ENCODE measurements at places on chromosomes 6 and 20.
A peak's percentile ranks its signal among the peaks of the same experiment; 100 is the strongest.

- DNase-seq, result no peak
Observed at GRCh38 chr6:134420614-134421181, 102.8 kb upstream of the SGK1 start.

DNA sequence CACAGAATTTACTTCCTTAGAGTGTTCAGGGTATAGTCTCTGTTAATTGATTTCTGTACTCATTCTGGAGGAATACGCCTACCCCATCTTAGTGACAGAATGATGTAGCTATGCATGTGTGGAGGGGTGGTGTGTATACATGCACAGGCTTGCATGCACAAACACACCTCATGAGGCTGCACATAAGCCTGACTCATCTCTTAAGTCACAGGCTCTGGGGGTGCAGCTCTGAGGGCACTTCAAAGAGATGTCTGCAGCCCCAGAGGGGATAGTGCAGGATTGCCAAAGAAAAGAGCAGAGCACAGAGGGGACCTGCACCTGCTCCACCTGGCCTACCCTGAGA is 24.6 kb downstream of the TBX18 start:
- no peak for DNase-seq

DNA sequence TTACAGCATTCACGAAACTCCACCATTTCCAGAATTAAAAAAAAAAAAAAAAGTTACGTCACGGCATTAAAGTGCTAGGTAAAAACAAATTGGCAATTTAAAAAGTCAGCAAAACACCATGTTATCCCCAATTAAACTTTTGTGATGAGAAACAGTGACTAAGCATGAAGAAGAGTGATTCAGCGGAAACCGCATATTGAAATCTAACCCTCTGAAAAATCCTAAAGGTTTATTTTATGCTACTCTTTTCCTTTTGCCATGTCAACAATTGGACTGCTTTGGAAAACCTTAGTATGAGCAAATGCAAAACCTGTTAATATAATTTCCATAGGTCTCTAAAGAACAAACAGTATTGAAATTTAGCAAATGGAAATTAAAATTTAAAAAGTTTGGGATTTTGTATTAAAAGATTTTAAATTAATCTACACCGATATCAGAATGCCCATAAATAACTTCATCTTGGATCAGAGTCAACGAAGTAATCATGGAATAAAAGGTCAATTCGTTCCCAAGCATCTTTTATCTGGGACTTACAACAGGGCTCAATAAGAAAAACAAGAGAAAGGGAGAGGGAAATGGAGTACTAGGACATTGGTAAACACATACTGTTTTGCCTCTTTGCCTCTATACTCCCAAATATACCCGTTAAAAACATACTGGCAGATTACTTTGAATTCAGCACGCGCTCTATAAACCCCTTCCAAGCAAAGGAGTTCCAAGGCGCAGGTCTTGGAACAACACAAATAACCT is 1.1 kb downstream of the FBXO30 start:
- peak; percentile 89 for DNase-seq

DNA sequence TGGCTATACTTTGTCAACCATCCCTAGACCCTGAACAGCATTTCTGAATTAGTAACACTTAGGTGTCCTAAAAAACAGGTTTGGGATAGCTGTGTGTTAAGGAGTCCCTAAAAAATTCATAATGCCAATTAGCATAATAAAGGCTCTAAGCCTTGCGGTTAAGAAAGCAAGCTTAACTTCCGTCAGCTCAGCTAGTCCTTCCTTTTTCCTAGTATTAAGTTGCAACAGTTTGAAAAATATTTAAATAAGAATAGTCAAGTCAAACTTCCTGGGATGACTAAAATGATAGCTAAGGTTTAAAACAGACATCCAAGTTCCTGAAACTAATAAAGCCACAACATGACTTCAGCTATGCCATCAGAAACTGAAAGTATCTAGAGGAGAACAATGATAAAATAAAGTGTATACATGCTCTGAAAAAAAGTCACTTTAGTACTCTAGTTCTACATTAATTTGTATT is 3.5 kb downstream of the AKIRIN2 start:
- DNase-seq, result no peak

DNA sequence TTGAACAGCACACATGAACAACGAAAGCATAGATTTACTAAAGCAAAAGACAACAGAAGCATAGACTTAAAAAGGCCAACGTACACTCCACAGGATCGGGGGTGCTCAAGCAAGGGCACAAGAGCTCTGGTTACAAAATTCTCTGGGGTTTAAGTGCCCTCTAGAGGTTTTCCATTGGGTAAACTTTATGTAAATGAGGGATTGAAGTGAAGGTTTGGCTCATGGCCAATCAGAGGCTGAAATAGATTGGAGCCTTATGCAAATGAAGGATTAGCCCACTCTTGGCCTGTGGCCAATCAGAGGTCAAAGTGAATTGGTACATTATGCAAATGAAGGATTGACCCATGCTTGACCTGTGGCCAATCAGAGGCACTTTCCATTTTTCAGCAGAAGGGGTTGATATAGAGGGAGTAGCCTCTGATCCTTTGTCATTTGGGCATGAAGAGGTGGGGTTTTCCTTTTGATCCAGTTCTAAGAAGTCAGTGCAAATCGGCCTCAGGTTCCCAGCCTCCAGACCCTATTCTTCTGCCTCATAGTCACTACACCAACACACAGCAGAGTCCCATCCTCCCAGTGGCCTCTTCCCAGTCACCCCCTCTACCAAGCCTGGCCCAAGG is 244.9 kb downstream of the THBS2 start:
- DNase-seq, result no peak

DNA sequence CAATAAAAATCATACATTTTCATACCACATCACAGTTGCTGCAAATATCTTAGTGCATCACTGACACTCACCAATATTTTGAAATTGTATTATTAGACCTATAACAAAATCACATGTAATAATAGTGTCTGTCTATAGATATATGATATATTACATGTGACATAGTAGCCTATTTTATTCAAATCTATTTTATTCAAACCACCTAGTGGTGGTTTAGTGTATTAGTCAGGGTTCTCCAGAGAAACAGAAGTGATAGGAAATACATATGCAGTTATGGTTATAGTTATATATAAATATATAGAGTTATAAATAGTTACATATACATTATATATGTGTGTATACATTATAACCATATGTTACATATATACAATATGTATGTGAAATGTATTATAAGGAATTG is 366.5 kb upstream of the ARID1B start:
- no peak for DNase-seq

GRCh38 chr6:144578385-144579350 is 293.5 kb downstream of the UTRN start:
- DNase-seq, result no peak

GRCh38 chr6:20918868-20919267 is 384.6 kb downstream of the CDKAL1 start:
- DNase-seq, result no peak

- DNase-seq, result no peak
Observed at GRCh38 chr6:154395316-154395715, 38.7 kb upstream of the IPCEF1 start.

DNA sequence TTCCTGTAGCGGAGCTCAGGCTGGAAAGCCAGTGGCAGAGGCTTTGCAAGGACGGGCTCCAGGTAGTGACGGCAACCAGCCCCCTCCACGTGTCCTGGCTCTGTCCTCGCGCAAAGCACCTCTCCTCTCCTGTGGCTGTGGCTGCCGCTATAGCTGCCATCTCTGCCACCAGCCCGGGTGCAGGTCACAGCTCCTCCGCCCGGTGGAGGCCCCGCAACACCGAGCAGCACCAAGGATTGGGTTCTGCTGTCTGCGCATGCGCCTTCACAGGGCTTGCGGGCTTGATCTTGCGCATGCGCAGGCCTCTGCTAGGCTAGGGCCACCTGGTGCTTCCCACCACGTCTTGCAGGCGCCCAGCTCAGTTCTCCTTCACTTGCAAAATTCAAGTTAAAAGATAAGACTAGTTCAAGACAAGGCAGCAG is 625.4 kb downstream of the QKI start:
- peak; percentile 53 for DNase-seq

DNA sequence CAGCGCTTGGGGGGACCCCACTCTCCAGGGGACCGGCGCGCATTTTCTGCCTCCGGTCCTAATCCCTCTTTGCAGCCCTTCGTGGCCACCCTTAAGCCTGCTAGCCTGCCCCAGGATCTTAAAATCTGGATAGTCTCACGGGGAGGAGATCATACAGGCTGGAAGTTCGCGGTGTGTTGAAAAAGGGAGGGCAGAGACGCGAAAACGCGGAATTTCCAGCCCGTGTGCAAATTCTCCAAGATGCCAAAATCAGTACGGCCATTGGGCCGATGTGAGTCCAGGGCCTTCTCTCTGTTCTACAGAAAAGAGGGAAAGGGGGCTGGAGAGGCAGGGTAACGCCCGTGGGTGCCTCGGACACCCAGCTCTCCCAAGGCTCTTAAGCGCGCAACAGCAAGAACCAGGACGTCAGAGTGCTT is 9.4 kb downstream of the NR2E1 start:
- no peak for DNase-seq

- no peak for DNase-seq
Observed at GRCh38 chr6:10081075-10081474, 333.8 kb downstream of the TFAP2A start.

DNA sequence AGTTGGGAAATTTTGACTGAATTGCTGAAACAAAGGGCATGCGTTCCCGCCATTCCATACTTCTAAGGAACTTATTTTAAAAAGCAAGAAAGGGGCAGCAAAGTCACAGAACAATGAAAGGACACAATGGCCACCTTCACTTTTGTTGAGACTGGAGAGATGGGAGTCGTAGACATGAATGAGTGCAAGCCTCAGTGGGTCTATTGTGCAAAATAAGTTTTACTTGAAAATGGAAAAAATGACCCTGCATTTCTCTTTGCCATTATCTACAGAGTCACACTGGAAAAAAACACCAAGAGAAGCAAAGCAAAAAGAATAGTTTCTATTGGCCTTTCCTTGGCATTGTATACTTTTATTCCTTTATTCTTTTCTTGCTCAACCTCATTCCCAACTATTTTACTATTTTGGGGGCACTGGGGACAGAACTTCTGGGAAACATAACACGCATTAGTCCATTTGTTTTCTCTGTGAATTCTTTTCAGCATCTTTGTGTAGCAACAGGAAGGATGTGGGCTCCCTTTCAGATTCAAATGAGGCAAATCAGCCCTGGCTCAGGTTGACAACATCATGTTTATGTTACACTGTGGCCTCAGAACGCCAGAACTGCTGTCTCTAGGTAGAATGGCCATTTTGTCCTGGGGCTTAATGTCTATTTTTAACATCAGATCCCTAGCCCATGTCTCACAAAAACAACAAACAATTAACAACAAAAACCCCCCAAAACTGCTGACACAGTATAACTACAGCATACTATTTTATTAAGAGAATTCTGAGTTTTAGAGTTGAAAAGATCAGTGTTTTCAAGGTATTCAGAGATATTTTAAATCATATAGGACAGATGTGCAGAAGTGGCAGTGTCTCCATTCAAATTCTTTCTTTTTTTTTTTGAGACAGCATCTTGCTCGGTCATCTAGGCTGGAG is 122.2 kb downstream of the FYN start:
- no peak for DNase-seq

- no peak for DNase-seq
Observed at GRCh38 chr6:135520781-135521180, 23.2 kb upstream of the AHI1 start.

DNA sequence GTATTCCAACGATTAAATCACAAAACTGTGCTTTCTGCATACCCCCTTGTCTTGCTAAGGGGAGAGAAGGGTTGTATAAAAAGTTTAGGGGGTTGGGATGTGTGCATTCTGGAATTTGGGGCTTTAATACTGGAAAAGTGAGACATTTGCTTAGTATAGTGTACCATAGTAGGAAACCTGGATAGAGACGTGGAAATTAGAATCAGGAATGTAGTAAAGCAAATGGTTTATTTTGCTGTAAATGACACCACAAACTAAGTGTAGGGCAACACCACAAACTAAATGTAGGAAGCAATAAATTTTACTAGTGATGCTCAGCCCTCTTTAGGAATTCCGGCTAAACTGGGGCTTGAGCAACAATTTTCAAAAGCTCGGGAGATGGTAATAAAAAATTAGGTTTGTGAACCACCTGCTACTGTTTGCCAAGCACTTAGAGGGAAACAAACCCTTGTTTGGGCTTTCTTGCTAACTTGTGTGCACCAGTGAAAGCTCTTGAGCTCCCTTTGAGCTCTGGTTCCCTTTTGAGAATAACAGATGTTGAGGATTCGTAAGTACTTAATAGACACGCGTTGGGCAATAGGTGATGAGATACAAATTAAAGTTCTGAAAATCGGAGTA is 13.8 kb downstream of the BRD2 start:
- DNase-seq, result no peak

DNA sequence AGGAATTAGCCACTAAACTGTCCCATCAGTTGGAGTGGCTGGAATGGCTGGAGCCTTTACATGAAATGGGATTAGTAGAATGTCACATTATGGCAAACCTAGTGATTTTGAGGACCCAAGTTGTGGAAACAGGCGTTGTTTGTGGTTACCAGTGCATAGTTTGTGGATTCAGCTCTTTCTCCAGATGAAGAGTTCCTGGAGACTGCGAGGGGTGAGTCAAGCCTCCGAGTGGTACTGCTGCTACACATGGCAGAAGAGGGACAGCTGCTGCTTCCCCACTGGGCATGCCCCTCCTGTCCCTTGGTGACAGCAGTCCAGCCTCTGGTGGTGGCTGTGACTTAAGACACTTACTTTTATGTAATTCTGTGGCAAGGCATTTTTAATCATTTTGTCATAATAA is 94.2 kb upstream of the SCP2D1 start:
- no peak for DNase-seq

- DNase-seq, result peak; percentile 72
Observed at GRCh38 chr20:45835825-45836224, 2.2 kb downstream of the SNX21 start.

GRCh38 chr6:78954740-78955139 is 87.4 kb downstream of the IRAK1BP1 start:
- no peak for DNase-seq

- no peak for DNase-seq
Observed at GRCh38 chr6:145898376-145898775, 65.8 kb downstream of the SHPRH start.

DNA sequence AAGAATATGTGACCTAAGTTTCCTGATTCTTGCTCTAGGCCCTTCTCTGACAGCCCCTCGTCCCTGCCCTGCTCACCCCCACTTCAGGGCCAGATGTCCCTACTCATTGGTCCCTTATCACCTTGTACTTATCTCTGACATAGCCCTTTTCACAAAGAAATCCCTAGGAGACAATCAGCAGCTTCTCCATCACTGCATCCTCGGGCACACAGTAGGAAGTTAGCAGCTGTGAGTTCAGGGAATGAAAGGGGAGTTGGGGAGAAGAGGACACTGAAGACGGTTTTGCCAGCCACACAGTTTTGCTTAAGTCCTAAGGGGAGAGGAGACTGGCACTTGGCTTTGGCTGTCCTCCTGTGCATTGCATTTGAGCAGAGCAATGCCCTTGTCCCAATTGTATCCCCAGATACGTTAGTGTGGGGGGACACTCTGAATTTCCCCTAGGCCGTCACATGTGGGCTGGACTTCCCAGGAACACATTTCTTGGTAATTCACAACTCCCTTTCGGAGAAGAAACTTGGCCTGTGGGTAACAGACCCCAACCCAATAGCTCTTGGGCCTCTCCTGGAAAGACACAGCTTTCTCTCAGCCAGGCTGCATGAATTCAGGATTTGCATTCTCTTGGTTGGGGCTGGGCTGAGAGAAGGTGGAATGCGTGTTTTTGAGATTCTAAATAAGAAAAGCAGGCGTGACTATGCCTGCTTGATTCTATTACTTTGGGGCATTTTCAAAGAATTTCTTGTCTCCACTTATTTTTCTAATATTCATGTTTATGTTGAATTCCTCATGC is 177.6 kb downstream of the UST start:
- DNase-seq, result no peak
